ENCODE measurements at places on chromosomes 16 and 17. TPM values are rescaled to one million over a fixed set of nuclear protein-coding genes. Genes with fewer than 3 reads are reported as not detected.

DNA sequence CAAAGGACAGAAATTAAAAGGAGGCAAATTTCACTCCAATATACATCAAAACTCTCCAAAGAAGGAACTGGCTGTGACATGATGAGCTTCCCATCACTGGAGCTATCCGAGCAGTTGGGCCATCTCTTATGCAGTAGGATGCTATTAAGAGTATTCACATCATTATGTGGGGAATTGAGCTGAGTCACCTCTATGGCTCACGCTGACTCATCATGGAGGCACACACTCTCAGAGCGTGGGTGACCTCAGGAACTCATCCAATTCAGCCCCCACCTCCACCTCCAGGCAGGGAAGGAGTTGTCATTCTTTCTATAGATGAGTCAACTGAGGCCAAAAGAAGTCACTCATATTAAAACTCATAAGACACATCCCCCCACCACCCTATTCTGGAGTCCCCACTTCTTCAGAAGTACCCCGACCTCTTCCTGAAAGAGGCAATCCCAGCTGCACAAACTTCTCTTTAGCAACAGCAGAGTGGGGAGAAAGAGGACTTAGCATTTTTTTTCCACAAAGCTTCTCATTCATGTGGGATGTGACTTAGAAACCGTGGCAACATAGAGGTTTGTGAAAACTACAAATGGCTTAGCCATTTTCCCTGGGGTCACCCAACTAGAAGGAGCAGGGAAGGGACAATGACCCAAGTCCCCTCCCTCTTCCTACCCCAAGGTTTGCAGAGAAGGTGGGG, 32.5 kb downstream of the ABCC12 start:
- H3K27me3 ChIP-seq: no peaks in the 10 kb centered on the region
- no peak for DNase-seq
- H3K4me3 ChIP-seq: no peak overlapping the region
- H3K27ac ChIP-seq: no peak overlapping the region

- no peaks in the 10 kb centered on the region for H3K36me3 ChIP-seq
- H3K27me3 ChIP-seq: no peaks in the 10 kb centered on the region
- H3K4me1 ChIP-seq: no peaks in the 10 kb centered on the region
- H3K27ac ChIP-seq: no peak overlapping the region
Observed at GRCh38 chr16:35352431-35352830, 1893.0 kb downstream of the TP53TG3F start.

DNA sequence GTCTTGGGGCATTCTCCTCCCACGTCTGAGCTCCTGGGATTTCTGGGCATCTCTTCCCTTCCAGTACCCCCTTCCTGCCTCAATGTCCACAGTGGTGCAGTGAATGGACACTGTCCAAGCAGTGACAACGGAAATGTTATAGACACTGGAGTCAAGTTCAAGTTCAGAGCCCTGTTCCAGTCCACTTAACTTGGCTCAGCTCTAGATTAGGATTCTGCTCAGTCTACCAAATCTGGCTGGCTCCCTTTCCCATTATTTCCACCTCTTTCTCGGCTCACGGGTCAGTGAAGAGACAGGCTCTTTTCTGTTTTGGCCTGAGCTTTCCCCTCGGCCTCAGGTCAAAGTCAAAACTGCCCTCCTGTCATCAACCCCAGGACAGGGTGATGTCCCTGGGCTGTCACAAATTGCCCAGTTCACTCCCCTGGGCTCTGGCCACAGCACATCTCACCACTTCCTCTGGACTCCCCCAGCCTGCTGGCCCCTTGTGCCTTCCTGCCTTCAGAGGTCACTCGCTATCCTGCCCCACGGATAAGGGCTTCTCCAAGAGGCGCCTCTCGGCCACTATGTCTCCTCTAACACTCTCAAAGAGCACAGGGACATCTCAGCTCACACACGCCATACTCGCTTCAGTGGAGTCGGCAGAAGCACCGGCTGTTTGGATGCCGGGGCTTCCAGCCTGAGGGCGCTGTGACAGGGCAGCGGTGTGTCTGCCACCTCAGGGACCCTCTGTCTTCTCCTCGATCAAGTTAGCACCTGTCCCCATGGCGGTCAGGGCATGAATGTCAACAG, 17.7 kb upstream of the MRPL38 start:
- DNase-seq: no peak
- no peak overlapping the region for H3K27ac ChIP-seq
- H3K27me3 ChIP-seq: no peaks in the 10 kb centered on the region
- H3K36me3 ChIP-seq: no peaks in the 10 kb centered on the region

GRCh38 chr17:83125515-83126274, 46.3 kb downstream of the METRNL start:
- no peak overlapping the region for H3K4me3 ChIP-seq
- peaks cover 34% of the 10 kb centered on the region for H3K27me3 ChIP-seq
- no peak for DNase-seq
- no peak overlapping the region for H3K27ac ChIP-seq

- no peaks in the 10 kb centered on the region for H3K36me3 ChIP-seq
- peaks cover 11% of the 10 kb centered on the region for H3K4me1 ChIP-seq
- H3K4me3 ChIP-seq: no peak overlapping the region
- H3K27ac ChIP-seq: no peak overlapping the region
Observed at GRCh38 chr17:17548044-17548443, 43.5 kb downstream of the PEMT start.

Gene KRTAP4-1
- total RNA-seq: not detected

Gene ST6GALNAC1
- not detected for total RNA-seq
